Stimulated activated CD4-positive, alpha-beta T cell treated with anti-CD3 and anti-CD28 coated beads, Interleukin-1b, Interleukin-23, amount 100 ng/mL, for 24 hours (primary cell): ENCODE measurements at places on chromosomes 2 and 18.
A peak's percentile ranks its signal among the peaks of the same experiment; 100 is the strongest.

DNA sequence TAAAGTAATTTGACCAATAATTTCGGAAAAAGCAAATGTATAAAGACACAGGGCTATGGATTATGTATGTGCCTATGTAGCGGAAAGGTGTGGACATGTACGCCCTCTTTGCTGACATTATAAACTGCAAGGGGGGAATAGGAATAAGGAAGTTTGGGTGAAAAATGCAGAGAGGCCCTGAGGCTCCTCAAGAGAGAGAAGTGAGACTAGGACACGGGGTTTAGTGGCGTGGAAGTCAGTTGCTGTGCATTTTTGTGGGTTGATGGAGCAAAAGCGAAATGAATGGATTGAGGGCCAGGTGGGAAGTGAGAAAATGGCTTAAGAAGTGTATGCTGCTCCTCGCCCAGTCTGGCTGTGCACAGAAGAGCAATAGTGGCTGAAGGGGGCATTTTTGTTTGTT, 96.2 kb upstream of the B3GNT7 start:
- no peak for DNase-seq

DNA sequence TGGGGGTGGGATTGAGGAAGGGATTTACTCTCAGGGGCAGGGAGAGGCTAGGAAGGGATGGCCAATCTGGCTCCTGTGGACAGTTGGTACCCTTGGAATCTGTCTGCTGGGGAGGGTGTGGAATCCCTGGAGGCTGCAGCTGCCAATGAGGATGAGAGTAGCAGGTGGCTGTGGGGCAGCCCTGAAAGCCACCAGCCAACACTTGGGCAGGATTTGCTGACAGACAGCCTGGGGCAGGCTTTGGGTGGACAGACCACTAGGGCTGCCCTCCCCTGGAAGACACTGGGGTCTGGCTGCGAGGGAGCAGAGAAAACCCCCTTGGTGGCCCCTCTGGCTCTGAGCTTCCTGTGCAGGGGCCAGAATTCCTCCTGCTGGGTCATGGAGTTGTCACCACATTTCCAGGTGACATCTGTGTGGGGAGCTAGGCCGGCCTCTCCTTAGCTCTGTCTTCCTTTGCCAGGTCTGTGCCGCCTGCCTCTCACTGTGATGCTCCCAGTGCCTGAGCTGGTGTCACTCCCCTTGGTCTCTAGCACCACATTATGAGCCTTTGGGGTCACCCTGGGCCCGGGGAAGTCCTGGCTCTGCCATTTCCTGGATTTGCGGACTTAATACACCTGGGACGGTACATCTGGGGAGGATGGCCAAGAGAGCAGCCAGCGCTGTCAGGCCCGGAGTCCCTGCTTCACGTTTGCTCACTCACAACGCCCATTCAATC, 13.4 kb upstream of the ARHGEF4 start:
- DNase-seq = no peak

DNA sequence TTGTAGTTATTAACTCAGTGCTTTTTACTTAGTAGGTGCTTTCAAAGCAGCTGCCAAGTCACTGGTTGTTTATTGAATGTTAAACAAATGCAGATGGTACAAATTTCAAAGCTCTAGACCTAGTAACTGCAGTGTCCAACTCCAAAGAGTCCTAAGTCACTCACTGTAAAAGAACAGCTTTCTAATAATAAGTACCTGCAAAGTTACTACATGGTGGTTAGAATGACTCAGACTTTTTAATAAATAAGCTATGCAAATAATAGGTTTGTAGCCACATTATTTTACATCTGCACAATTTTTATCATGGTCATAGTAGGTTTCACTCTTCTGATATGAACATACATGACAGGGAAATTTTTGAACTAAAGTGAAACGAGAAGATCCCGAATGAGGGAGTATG, 1620.4 kb upstream of the CELF4 start:
- no peak for DNase-seq

DNA sequence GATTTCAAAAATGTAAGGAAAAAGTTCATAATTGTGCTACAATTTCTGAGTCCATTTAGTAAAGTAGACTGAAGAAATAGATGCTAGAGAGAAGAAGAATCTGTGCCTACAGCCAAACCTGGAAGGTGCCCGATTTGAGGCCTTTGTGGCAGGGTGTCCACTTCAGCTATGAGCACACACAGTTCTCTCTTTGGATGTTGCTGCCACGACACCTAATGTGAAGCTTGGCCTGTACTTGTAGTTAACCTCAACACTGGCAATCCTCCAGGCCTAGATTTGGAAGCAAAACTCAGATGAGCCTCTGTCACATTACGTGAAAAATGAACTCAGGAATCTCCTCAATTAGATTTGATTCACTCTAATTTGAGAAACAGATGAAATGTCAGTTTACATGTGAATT, 90.1 kb upstream of the LRP1B start:
- no peak for DNase-seq

- no peak for DNase-seq
These were observed 117.9 kb upstream of the ODC1 start for GRCh38 chr2:10566018-10566417.

GRCh38 chr2:20762945-20763683, 59.8 kb downstream of the LDAH start:
- no peak for DNase-seq

- DNase-seq = no peak
These were observed 69.7 kb downstream of the PRPF40A start for GRCh38 chr2:152647552-152647951.

- no peak for DNase-seq
These were observed 213.9 kb downstream of the ANAPC1 start for GRCh38 chr2:111669928-111670695.

GRCh38 chr2:176022048-176022447, 20.0 kb upstream of the LNPK start:
- no peak for DNase-seq

DNA sequence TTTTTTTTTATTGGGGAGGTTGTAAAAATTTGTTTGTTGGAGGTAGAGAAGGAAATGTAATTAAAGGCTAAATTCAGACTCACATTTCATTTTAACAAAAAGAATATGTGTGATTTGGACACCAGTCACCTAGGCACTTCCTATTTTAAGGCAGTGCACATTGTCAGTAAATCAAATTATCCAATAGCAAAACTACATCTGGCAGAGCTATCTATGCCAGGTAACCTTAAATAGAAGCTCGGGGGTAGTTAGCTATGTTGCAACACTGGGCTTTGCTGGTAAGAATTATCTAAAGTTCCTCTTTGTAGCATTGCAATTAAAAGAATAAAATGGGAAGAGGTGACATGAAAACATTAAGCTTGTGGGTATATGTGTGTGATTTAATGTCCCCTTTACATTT, 1064.4 kb upstream of the ZEB2 start:
- no peak for DNase-seq

DNA sequence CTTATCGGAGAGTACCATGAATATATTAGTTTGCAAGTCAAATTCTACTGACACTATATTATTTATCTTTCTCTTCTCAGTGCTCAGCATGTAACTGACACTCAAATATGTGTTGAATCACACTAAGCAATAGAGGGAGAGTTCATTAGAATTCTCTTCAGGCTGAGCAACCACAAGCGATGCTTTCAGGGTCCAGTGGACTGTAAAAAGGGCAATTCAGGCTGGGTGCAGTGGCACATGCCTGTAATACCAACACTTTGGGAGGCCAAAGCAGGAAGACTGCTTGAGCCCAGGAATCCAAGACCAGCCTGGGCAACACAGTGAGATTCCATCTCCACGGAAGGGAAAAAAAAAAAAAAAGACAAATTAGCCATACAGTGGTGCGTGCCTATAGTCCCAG, 16.3 kb downstream of the PDE6D start:
- no peak for DNase-seq

- no peak for DNase-seq
These were observed at the start of gene SGPP2 for GRCh38 chr2:222424276-222424728. SGPP2 (plus strand) TSS chr2:222424543; CDS start chr2:222424603, 60 bp downstream.

GRCh38 chr2:132670496-132671150, 618 bp upstream of the LYPD1 start:
- DNase-seq = no peak

- no peak for DNase-seq
These were observed 156.2 kb downstream of the SH3RF3 start for GRCh38 chr2:109285244-109285651.

DNA sequence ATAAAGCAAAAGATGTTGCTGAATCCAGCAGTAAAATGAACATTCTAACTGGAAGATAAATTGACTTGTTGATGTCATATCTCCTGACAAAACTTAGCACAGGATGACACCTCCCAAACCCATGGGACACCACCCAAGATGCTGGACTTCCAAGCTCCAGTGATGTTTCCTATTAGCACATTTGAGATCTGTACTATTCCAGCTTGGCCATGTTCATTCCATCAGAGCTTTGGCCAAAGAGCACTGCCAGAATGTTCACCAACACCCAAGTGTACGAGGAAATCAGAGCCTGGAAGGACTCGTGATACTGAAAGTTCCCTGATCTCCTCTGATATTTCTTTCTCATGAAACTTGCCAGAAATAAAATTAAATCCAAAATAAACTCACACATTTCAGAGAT, 44.7 kb downstream of the PID1 start:
- DNase-seq = no peak

DNA sequence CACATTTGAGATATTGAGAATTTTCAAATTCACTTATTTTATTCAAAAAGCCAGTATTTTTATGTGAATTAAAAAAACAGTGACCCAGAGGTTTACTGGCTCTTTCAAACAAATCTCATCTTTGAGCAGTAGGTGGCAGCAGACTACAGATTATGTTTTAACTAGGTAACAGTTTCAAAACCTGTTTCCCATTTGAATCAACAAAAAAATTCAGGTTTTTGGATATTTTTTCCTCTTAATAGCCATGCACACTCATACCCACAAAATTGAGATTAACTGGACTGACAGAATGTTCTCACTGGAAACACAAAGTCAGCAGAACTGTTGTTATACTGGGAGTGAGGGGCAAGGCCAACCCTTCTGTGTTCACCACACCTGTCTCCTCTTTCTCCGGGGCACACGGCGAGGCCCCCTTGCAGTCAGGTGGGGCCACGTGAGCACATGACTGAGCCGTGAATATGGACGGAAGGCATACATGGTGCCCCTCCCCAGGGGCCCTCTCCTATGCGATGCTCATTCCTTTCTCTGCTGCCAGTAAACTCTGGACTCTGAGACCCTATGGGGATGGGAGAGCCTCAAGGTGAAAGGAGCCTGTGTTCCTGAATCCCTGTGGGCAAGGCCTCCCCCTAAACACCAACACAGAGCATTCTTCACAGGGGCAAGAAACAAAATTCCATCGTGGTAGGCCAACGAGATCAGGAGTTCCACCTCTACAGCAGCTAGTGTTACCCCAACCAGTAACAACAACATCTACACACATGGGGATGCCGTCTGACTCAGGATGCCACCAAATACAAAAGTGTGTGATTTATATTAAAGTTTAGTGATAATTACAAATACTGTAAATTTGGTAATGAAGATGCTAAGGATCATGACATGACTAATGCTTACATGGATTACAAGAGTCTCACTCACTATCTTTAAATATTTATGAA, 80.4 kb downstream of the LPIN2 start:
- DNase-seq = peak; percentile 18

GRCh38 chr2:149587950-149588487, 444 bp upstream of the MMADHC start:
- no peak for DNase-seq

DNA sequence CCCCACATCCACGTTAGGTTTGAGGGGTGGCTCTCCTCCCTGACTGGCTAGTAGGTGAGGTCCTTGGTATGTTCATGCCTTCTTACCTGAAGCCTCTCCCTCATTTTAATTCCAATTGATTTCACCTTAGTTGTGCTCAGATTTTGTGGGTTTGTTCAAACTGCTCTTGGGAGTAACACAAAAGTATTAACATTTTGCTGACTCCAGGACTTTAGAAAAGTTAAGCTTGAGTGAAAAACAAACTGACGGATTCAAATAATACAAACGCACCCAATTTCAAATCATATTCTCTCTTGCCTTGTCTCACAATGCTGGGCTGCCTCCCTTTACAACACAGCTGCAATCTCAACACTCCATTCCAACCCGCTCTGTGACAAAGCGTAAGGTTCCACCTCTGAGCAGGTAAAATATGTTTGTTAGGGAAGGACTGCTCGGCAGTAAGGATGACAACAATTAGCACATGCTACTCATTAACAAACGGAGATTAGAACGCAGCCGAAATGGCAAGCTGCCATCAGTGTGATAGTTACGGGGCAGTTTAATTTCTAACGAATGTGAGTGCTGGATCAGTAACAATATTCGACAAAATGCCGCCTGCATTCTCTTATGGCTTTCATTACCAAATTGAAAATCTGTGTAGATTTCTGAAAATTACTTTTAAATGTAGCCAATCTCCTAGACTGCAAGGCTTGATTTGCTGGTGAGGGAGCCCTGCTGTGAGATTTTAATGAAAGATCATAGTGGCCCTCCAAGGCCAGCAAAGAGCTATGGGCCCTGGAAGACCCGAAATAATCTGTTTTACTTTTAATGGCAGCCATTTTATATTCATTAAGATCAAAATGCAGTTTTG, 730.6 kb upstream of the FANCL start:
- DNase-seq = no peak

DNA sequence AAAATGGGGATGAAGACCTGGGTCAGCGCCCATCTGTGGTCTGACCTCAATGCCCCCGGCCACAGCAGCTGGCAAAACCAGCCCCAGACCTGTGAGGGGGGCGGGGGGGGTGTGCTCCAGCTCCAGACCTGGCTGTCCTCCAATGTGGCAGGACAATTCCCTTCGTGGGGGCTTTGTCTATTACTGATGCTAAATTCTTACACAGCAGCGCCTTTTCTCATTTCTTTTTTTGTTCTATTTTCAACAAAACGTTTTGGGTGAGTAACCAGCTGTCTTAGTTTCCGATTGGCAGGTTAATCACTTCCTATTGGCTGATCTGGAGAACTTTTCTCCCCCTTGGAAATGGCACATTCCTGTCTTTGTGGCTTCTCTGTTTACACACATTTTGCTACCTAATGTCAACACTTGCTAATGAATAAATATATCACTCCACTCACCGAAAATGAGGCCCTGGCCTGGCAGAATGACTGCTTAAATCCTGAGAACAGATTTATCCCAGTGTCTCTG, 4.4 kb downstream of the SMAD7 start:
- DNase-seq = no peak

GRCh38 chr2:129337076-129337475, 642.4 kb upstream of the RAB6C start:
- no peak for DNase-seq

DNA sequence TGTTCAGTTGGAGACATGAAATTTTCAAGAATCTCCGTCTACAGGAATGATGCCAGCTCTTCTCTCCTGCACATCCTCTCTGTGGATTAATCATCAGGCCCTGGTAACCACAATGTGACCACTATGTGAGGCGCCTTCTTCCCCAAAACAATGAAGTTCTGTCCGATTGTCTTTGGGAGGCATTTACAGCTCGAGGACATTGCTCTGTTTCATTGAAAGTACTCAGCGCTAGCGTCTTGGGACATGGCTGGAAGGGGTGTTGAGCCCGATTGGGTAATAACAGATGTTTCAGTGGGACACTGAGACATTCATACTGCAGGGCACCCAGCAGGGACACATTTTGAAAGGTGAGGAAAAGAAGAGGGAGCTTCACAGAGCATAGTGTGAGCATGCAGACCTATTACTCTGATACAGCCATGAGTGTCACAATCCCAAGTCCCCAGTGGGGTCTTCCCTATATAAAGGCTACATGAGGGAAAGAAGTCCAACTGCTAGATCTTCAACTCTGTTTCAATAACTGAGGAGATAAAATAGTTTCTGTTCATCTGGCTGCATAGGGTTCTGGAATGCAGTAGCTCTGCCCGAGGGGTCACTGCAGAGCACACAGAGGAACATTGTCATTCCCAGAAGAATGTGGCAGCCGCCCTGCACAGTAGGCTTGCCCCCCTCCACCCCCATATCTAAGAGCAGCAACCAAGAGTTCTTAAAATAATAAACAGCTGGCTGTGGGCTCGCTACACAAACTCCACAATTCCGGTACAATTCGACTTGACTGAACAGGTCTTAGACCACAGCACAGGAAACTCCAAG, 237.3 kb downstream of the OSR1 start:
- DNase-seq = no peak
